ENCODE measurements at places on chromosomes 12 and 14. TPM values are rescaled to one million over a fixed set of nuclear protein-coding genes. Genes with fewer than 3 reads are reported as not detected.

Gene POTEG
- total RNA-seq, result not detected

DNA sequence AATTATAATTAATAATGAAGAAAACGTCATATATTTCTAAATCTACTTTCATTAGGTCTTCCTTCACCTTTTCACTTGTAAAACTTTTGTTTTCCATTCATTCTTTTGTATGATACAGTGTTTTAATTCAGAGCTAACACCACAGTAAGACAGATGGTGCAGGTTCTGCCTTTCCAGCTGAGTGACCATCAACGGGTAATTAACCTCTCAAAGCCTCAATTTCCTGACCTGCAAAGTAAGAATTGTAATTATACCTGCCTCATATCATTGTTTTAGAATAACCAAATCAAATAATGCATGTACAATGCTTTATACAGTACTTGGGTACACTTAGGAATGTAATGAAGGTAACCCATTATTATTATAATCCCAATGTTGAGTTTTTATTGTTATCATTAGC lies 157.6 kb downstream of the FOXA1 start:
- no peaks in the 10 kb centered on the region for H3K27me3 ChIP-seq
- H3K27ac ChIP-seq, result no peak overlapping the region
- no peaks in the 10 kb centered on the region for H3K4me1 ChIP-seq
- no peak overlapping the region for H3K4me3 ChIP-seq

DNA sequence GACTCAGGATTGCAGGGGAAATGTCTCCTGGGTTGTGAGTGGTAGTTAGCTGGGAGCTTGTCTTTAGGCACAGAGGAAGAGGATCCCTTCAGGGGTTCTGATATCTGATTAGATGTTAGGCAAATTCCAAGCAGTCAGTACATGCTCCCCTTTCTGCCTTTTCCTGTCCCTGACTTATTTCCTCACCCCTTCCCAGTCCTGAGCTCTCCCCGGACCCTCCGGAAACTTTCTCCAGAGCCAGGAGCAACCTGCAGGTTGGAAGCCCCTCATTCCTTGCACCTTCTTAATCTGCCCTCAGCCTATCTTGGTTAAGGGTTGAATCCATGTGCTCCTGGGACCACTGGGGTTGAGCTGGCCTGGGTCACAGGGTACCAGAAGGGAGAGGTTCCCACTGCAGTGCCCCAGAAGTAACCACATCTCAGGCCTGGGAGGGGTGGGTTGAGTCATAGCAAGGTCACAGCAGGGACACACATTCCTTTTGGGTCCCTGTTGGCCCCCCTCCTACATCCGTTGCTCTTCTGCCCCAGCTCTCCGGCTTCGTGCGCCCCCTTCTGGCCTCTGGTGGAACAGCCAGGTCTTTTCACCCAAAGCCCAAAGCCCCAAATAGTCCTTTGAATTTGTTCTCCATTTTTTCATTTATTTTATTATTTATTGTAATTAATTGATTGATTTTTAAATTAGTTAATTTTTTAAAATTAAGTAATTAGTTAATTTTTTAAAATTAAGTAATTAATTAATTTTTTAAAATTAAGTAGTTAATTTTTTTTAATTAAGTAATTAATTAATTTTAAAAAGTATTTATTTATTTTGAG lies 1.8 kb downstream of the IGFBP6 start:
- peaks cover 51% of the 10 kb centered on the region for H3K4me1 ChIP-seq
- H3K4me3 ChIP-seq, result peak overlapping the region; percentile 95
- H3K27ac ChIP-seq, result peak overlapping the region; percentile 95

Gene LRRK2
- 1.2 TPM for total RNA-seq

Gene CACNA2D4
- not detected for total RNA-seq

DNA sequence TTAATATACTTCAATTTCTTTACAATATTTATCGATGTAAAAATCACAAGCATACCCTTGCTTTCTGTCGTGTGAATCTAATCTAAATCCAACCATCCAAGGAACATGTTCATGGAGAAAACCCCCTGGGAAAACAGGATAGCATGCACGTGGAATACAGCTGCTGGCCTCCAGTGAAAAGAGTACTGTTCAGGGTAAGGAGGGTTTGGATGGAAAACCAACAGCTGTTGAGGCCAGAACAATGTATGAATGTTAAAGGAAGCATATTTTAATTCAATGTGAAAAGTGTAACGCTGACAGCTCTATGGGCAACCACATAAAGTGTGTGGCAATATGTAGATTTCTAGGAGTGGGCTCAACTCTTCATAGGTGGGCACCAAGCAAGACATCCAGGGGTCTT lies 344.0 kb downstream of the TMEM132D start:
- no peaks in the 10 kb centered on the region for H3K4me1 ChIP-seq
- H3K36me3 ChIP-seq, result 0 out of 2 replicates have a peak, but pooled peaks cover 4% of the 10 kb centered on the region
- no peak for DNase-seq
- H3K27me3 ChIP-seq, result no peaks in the 10 kb centered on the region
- no peak overlapping the region for H3K4me3 ChIP-seq

DNA sequence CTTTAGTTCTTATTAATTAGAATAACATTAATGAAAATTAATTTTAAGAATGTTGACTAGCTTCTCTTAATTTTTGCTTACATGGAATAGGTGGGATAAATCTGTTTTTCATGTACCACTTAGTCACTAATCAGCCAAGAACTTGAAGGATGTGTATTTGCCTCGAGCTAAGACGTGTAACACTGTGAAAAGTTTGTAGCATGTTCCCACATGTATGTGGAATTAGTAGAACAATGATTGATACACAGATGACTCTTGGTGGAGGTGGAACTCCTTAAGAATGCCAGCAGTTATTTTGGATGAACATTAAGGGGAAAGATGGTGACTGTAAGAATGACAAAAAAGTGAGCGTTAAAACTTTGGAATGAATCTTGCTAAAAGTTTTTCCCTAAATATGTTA lies 435.7 kb upstream of the MDGA2 start:
- H3K4me1 ChIP-seq, result no peaks in the 10 kb centered on the region
- DNase-seq, result no peak
- no peak overlapping the region for H3K27ac ChIP-seq
- H3K36me3 ChIP-seq, result no peaks in the 10 kb centered on the region
- H3K27me3 ChIP-seq, result no peaks in the 10 kb centered on the region
- no peak overlapping the region for H3K4me3 ChIP-seq

Gene PLEKHG3
- total RNA-seq, result 4.3 TPM

DNA sequence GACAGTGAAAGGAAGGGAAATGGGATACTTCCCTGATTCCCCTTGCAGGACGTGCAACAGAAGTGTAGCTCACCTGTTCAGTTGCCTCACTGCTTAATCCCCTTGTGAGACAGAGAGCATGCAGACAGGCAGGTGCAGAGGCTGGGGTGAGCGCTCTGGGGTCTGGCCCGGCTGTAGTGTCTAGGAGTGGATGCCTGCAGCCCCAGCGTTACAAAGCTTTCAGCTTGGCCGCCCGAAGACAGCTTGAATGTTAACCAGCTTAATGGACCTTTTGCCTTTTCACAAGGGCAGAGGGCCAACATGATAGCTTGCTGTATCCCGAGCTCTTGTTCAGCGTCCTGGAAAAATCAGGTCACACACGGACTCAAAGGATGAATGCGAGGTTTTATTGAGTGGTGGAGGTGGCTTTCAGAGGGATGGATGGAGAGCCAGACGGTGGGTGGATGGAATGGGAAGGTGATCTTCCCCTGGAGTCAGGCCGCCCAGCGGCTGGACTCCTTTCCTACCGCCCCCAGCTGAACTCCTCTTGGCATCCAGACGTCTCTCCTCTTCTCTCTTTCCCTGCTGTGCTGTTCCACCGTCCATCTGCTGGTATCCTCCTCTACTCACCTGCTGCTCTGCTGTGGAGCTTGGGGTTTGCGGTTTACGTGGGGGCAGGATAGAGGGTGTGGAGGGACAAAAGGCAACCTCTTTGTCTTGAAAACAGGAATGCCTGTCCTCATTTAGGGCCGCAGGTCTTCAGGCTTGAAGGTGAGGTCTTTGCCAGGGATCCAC lies 86.2 kb upstream of the RESF1 start:
- no peak overlapping the region for H3K27ac ChIP-seq
- no peak for DNase-seq
- no peaks in the 10 kb centered on the region for H3K36me3 ChIP-seq

DNA sequence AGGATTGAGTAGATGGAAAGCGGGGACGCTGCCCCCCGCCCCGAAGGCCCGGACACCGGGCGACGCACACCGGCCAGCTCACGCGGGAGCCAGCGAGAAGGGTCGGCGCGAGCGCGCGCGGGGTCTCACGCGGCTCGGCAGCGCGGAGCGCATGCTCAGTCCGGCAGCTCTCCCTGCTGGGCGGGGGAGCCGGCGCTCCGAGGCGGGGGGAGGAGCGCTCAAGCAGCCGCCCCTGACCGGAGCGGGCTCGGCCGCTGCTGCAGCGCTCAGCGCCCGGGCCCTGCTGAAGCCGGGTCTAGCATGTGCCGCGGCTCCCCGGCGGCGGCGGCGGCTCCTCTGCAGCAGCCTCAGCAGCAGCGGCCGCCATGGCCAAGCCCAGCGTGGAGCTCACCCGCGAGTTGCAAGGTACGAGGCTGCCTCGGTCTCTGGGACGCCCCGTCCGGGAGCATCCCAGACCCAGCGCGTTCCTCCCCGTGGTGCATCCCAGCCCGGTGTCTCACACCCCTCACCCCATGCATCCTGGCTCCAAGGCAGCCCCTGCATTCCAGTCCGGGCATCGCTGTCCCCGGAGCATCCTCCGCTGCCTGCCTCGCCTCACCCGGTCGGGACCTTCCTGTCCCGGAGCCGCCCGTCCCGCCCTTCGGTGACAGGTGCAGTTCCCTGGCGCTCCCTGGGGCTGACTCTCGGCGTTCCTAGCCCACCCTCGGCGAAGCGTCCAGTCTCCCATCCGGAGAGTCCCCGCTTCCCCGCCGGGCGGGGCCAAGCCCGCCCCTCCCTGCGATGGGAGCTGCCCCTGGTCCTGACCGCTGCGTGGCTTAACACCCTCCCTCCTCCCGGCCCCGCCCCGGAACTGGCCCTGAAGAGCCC lies at the start of gene CARMIL3:
Gene CARMIL3, plus strand, starts transcription at position 221 of the 867 bp plus-strand sequence. Its CDS starts 145 bp downstream, at position 366.
- H3K4me3 ChIP-seq, result peak within 1 kb of the TSS; percentile 81
- H3K27me3 ChIP-seq, result peaks cover 48% of the 10 kb centered on the region
- peak within 1 kb of the TSS; percentile 45 for H3K27ac ChIP-seq
- DNase-seq, result peak; percentile 10
- peaks cover 12% of the 10 kb centered on the region for H3K4me1 ChIP-seq

Gene STXBP6
- 19.4 TPM for total RNA-seq

GRCh38 chr12:2654311-2654710 lies 140.5 kb upstream of the FKBP4 start:
- DNase-seq, result no peak
- H3K36me3 ChIP-seq, result peaks cover 22% of the 10 kb centered on the region
- H3K27ac ChIP-seq, result no peak overlapping the region

- H3K27me3 ChIP-seq, result peaks cover 2% of the 10 kb centered on the region
- peak overlapping the region; percentile 78 for H3K27ac ChIP-seq
- peak overlapping the region; percentile 48 for H3K4me3 ChIP-seq
- peak; percentile 17 for DNase-seq
- peaks cover 7% of the 10 kb centered on the region for H3K36me3 ChIP-seq
Observed at GRCh38 chr14:95140060-95140858, 17.1 kb downstream of the DICER1 start.

GRCh38 chr12:113138826-113139225 lies 3.3 kb upstream of the RASAL1 start:
- H3K27me3 ChIP-seq, result peaks cover 21% of the 10 kb centered on the region
- DNase-seq, result no peak
- no peak overlapping the region for H3K4me3 ChIP-seq
- H3K36me3 ChIP-seq, result no peaks in the 10 kb centered on the region
- no peak overlapping the region for H3K27ac ChIP-seq
- no peaks in the 10 kb centered on the region for H3K4me1 ChIP-seq

DNA sequence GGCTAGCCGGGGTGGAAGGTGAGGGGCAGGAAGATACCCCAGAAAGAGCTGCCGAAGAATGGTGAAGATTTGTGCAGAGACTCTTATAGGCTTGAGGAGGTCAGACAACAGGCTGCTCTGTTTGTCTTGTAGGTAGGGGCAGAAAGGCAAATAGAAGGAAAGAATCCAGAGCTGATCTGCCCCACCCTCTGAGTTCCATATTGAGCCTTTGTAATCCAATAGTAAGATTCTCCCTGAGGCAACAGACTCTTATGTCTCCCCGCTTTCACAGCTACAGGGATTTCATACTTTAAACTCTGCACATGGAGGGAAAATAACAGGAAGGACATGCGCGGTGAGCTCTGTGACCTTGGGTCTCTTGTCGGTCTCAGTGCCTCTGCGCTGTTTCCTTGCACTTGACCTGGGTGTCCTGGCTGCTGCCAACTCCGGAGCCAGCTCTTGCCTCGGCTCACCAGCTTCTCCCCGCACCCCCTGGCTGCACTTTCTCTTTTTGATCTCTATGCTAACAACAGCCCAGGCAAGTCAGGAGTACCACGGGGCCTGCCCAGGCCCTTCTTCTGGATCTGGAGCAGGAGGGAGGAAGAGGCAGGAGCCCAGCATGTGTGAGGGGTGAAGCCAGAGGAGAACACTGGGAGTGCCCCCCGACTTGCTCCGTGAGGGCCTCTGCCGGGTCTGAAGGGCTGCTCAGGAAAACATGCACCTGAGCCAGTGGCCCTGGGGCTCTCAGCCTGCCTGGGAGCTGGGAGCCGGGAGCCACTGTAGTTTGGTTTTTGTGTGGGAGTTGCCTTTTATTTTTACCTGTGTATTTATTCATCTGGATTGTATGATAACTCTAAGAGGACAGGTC lies 75.8 kb downstream of the PPP1R36 start:
- peaks cover 35% of the 10 kb centered on the region for H3K4me1 ChIP-seq
- no peak for DNase-seq
- H3K4me3 ChIP-seq, result no peak overlapping the region
- no peak overlapping the region for H3K27ac ChIP-seq

Gene TAS2R14
- total RNA-seq, result 1.2 TPM

Gene TIMELESS
- 17.4 TPM for total RNA-seq

DNA sequence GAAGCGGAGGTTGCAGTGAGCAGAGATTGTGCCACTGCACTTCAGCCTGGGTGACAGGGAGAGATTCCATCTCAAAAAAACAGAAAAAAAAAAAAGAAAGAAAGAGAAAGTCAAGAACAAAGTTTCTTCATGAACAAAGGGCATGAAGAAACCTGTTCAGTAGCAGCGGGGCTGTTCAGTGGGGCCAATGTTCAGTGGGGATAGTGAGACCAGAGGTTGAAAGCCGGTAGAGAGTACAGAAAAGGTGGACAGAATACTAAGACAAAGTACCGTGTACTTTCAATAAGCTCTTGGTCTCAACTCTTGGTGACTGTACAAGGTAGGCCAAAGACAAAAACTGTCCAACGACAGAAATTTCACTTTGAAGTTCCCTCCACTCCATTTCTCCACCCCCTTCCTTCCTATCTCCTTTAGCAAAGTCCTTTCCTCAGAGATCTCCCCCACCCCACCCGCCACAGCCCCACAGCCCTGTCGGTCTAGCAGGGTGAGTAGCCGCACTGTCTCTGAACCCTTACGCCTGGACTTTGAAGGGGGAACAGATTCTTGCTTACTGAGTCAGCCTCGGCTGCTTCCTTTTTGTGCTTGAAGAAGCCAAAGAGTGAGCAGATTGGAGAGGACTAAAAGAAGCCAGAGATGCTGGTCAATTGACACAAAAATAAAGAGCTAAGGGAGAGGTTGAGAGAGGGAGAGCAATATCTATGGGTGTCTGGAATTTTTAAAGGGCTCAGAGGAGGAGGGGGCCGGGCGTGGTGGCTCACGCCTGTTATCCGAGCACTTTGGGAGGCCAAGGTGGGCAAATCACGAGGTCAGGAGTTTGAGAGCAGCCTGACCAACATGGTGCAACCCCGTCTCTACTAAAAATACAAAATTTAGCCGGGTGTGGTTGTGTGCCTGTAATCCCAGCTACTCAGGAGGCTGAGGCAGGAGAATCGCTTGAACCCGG lies 44.2 kb upstream of the FOS start:
- H3K4me3 ChIP-seq, result peak overlapping the region; percentile 56
- peaks cover 2% of the 10 kb centered on the region for H3K27me3 ChIP-seq
- no peaks in the 10 kb centered on the region for H3K36me3 ChIP-seq
- H3K4me1 ChIP-seq, result peaks cover 34% of the 10 kb centered on the region

Gene PRR4
- 1.3 TPM for total RNA-seq

Gene FGF6
- total RNA-seq, result not detected

Data from HFFc6 (cell line).